ENCODE measurements at places on chromosomes 4 and X.

DNA sequence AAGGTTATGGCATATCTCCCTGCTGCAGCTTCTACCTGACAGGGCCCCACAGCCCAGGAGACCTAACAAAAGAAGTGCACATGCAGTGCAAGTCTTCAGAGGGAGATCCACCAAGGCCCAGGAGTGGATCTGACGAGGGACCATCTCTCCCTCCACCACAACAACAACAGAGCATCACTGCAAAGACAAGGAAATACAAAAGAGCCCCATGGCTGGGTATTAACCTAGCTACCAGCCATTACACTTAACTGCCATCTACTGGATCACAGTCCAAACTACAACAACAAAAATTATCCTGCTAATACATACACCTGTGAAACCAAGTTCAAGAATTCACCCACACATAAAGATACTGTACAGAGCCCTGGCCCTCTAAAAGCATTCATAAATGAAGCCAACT is 280.2 kb upstream of the SLC7A11 start:
- no peak for DNase-seq

- no peak for DNase-seq
Observed at GRCh38 chr4:41643331-41643730, 105.2 kb downstream of the PHOX2B start.

DNA sequence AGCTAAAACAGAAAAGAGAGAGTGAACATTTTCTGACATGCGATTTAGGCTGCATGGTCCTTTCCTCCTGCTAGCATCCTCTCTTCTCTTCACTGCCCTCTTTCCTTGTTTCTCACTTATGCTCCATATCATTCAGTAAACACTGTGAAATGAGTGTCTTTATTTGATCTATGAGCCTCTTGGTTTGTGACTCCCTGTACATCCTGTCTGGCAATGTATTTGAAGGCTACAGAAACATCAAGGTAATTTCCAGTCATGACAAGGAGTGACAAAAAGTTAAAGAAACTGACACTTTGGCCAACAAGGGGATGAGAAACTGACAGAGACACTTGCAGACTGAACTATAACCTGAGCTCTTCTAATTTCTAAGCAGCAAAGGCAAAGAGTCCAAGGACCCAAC is 8.7 kb downstream of the FTHL17 start:
- DNase-seq: no peak

DNA sequence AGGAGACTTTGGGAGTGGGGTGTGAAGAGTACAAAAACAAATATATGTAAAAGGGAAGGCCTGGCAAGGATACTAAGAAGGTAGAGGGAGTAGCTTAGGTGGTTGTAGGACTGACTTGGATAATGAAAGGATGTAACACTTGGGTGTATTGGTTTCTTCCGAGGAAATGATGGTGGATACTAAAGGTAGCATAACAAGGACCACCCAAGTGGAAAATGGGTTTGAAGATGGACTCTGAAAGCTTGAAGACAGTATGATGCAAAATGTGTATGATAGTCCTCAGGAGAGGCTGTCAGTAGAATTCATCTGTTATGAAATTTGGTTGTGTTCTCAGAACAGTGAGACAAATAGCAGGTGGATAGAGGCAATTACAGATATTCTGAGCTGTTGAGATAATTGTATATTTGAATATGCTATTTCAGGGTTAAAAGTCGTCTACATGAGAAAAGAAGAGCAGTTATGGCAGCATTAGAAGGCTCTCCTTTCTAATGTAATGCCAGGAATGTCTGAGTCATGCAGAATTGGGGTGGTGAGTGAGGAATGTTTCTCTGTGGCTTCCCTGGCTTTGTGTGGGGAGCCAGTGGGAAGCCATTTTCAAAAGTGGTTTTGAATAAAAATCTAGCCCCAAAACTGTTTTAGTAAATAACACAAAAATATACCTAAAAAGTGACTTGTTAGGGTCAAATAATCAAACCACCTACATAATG is 75.6 kb downstream of the FHIP1A start:
- DNase-seq: no peak

DNA sequence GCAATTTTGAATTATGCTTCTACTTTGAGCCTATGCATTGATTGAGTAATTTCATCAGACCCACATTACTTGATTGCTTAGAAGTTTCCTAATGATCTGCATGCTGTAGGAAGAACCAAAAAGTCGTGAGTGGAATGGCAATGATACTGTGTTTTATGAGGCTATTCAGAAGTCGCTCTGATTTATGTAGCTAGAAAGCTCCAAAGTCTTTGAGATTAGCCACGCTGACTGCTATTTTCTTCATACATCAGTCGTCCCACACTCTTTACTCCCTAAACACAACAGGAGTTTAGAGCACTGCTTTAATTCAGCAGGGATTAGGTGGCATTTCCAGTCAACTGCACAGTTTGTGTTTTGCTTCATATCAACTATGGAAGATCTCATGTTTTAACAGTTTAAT is 4.1 kb downstream of the GRID2 start:
- DNase-seq: no peak

- no peak for DNase-seq
Observed at GRCh38 chr4:76434901-76435527, at the start of gene SHROOM3. Gene SHROOM3, plus strand, starts transcription at chr4:76435229. Its CDS starts 824 bp downstream, at chr4:76436053.

- no peak for DNase-seq
Observed at GRCh38 chr4:83581411-83582288, 45.7 kb downstream of the GPAT3 start.

DNA sequence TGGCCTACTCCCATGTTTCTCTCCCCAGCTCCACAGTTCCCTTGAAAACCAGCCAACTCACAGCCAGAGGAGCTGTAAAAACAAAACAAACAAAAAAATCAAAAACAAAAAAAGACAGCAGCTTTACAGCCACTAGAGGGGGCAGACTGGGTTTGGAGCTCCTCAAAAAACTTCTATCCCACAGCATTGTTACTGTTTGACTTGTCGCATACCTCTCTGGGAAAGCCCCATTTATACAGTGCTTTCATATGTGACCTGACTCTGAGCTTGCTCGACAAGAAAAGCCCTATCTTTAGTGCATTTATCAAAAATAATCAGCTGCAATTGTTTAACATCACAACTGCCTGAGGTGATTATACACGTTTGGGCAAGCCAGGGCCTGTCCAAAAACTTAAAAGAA is 21.6 kb downstream of the TSPAN6 start:
- no peak for DNase-seq

DNA sequence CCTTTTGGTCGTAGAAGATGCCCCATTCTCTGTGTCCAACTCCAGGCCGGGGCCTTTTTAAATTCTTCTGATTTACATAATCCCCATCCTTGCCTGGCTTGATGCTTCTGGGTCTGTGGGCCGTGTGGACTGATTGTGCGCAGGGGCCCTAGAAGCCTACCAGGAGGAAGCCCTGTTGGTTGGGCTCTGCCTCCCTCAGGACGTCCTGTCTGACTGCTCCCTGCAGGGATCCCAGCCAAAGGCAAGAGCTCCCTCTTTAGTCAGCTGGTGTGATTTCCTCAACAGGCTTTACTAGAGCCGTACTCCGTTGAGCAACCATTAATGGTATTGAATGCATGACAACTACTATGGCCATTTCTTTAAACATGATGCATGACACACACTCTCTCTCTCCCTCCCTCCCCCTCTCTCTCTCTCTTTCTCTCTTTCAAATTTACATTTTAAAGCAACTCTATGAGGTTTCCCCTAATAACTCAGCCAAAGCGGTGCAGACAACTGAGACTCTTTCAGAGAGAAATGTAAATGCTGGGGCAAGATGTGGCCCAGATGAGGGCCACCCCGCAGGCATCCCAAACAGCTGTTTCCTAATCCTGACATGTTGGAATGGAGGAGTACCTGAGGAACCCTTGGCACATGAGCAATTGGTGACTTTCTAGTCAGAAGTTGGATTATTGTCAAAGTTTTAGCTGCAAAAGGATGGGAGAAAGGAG is 117.3 kb downstream of the DRD5 start:
- no peak for DNase-seq

GRCh38 chrX:152725409-152725808 is 8.1 kb downstream of the CSAG1 start:
- no peak for DNase-seq

- DNase-seq: no peak
Observed at GRCh38 chrX:96843566-96843965, 40.1 kb upstream of the RPA4 start.

DNA sequence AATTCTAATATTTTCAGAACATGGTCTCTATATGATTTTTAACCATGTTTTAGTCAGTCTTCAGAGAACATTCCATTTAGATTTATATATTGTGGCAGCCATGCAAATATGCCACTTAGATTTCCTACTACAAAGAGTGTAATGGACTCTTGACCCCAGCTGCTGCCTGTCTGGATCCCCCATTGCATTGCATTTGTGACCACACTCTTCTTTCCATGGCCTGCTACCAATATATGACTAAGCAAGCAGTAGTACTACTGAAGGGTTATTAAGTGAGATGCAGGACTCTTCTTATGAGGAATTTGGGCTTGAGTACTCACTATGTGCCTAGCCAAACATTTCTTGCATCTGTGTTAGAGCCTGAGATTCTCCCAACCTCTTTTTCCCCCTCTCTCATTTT is 306.8 kb downstream of the PDHA2 start:
- no peak for DNase-seq

GRCh38 chr4:15149839-15150592 is 147.7 kb downstream of the CPEB2 start:
- no peak for DNase-seq

- DNase-seq: no peak
Observed at GRCh38 chr4:113881256-113881655, 98.2 kb downstream of the ARSJ start.

- no peak for DNase-seq
Observed at GRCh38 chr4:5760936-5761480, 50.0 kb downstream of the EVC start.

GRCh38 chrX:43527801-43528200 is 128.3 kb upstream of the MAOA start:
- no peak for DNase-seq

- DNase-seq: no peak
Observed at GRCh38 chr4:71141125-71141524, 147.7 kb downstream of the DCK start.

- no peak for DNase-seq
Observed at GRCh38 chrX:116863029-116863428, 400.3 kb upstream of the CT83 start.

DNA sequence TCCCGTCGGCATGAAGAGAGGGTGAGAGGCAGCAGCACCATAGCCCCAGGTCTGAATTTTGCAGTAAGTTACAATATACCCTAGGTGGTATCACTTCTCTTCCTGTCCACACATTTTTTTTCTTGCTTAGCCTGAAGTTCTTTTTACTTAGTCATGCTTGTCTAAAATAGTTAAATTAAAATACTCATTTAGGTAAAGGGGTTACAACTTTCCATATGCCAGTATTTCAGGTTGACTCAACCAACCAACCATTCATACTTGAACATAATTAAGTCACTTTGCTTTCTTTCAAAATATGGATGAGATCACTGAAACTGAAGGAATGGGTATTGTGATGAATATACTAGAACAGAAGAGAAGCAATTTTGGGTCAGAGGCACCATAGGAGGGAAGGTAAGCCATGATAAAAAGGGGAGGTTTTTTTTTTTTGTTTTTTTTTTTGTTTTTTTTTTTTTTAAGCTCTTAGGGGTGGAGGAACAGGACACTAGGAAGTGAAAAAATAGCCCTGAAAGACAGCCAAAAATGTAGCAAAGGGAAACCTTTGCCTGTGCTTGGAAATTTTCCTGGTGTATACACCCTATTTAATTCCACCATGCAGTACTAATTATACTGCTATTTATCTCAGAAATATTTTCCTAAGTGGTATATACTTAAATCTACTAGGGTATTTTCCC is 41.8 kb downstream of the RPS6KA3 start:
- no peak for DNase-seq

- no peak for DNase-seq
Observed at GRCh38 chrX:117607561-117607960, 509.0 kb downstream of the KLHL13 start.

DNA sequence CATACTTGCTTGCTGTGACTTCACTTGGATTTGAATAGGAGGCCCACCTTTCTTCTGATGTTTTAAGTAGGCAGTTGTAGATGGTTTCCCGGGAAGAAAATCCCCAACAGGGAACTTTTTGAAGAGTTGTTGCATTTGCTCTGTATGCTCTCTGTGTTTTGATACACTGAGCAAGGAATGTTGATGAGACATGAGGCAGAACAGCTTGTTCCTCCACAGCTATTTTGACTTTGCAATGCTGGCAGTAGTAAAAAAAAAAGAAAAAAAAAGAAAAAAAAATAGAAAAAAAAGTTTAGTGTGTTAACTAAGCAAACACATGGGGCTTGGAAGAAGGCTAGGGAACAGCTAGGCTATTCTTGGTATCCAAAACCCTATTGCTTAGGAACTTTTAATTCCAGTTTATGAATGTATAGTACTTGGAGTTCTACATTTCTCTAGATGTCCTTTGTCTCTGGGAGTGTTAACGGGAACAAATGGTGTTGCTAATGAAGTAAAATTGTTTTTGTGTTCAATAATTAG is 23.4 kb upstream of the PAQR3 start:
- no peak for DNase-seq

DNA sequence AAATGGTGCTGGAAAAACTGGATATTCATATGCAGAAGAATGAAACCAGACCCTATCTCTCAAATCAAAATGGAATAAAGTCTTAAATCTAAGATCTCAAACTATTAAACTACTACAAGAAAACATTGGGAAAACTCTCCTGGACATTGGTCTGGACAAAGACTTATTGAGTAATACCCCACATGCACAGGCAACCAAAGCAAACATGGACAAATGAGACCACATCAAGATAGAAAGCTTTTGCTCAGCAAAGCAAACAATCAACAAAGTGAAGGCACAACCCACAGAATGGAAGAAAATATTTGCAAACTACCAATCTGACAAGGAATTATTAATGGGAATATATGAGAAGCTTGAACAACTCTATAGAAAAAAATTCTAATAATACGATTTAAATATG is 284.4 kb upstream of the FGF16 start:
- no peak for DNase-seq

DNA sequence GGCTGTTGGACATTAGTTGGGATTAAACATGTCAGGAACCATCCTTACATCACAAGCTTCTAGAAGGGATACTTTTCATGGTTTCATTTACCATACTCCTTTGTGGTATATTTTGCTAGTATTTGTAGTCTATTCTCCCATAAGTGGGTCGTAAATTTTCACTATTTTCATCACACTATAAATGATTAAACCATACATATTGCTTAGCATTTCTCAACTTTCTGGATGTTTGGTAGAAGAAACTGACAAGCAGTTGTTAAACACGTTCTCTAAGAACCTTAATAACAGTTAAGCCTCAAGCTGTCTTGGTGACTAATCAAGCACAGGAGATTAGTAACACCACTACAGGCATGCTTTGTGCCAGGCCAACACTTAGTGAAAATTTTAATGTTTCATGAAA is 375.5 kb downstream of the NAF1 start:
- DNase-seq: no peak

DNA sequence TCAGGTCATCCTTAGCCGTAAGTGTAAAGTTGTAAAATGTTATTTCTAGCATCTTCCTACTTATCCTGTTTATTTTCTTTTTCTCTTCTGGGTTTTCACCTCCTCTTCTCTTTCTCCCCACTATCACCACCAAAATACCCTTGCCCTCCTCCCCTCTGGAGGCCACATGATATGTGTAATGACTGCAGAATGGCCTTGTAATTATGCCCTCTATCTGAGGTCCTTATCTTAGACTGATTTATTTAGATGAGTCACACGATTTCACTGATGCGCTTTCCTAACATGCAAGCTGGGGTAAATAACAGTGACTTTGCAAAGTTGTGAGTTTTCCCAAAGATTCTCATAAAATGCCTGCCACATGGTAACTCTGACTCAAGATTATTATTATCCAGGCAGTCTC is 231.8 kb upstream of the GPRIN3 start:
- no peak for DNase-seq

All from stimulated activated CD4-positive, alpha-beta T cell treated with anti-CD3 and anti-CD28 coated beads, TNF-alpha, amount 100 ng/mL, for 24 hours (primary cell).